Forelimb muscle (tissue), 1 donor: ENCODE measurements at places on chromosomes 2 and 18. TPM values are rescaled to one million over a fixed set of nuclear protein-coding genes. Genes with fewer than 3 reads are reported as not detected.

CYP27A1 gene
- polyA plus RNA-seq: 21.2 TPM

CCDC178 gene
- polyA plus RNA-seq: 0.19 TPM

STEAP3 gene
- polyA plus RNA-seq: 23.4 TPM

OR6B2 gene
- not detected for polyA plus RNA-seq

INHBB gene
- polyA plus RNA-seq: 0.89 TPM

FSHR gene
- 0.43 TPM for polyA plus RNA-seq

TTR gene
- not detected for polyA plus RNA-seq

C2orf78 gene
- not detected for polyA plus RNA-seq

NIFK gene
- 53.4 TPM for polyA plus RNA-seq

IL36G gene
- polyA plus RNA-seq: 0.14 TPM

DNA sequence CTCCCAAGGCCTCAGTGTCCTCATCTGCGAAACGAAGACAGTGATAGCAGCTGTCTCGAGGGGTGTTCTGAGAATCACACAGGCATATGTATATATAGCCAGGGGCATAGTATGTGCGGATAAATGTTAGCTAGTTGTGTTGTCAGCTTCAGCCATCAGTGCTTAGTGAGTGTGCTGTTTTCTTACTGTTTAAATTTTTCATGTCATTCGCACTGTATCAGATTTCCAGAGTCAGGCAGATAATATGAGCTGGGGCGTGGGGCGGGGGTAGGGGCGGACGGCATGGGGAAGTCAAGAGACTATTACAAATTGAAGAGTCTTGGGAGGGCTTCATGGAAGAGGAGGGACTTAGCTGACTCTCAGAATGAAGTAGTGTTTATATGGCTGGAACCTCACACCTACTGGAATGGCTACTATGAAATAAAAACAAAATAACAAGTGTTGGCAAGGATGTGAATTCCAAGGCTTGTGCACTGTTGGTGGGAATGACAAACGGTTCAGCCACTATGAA is 7.0 kb downstream of the TRAPPC12 start:
- DNase-seq: no peak

GRCh38 chr2:232833830-232834229 is 36.2 kb upstream of the SNORC start:
- DNase-seq: no peak

GRCh38 chr18:49970319-49970718 is 157.0 kb upstream of the ACAA2 start:
- DNase-seq: no peak

- no peak for DNase-seq
Measured at GRCh38 chr18:24964216-24964615, 387.8 kb downstream of the ZNF521 start.

DNA sequence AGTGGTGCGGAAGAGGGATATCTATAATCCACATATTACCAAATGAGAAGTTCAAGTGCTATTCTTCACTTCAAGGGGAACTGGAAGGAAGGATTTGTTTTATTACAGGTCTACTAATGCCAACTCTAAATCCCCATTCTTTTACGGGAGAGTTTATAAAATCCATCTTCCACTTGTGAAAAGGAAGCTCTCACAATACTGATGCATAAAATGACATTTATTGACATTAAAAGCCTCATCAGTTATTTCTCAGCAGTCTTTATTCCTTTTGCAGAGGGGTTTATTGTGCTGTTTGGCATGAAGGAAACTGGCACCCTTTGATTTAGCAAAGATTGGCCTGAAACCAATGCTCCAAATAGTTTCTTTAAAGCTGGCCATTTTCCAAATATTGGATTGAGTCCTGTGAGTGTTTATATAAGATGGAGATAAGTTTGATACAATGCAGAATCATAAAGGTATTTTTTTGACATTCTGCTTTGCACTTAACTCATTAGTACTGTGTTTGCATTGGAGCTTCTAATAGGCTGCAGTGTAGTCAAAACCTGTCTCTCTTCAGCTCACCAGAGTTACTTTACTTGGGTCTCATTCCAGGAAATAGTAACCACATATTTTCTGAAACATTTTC is 26.6 kb downstream of the LRP1B start:
- DNase-seq: no peak

DNA sequence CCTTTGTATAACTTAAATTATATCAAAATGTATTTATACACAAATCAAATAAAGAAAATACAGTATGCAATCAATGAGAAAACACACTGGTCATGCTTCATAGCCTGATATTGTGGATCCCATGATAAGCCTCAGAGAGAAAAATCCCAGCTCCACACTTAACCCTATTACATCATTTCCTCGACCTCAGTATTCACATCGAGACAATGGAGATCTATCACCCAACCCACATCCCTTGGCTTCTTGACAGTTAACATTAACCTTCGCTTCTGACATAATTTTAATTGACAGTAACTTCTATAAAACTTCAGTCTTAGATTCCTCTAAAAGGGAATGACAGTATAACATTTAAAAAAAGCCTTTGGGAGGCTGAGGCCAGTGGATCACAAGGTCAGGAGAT is 11.6 kb downstream of the TMX3 start:
- DNase-seq: no peak

- DNase-seq: no peak
Measured at GRCh38 chr2:22998359-22998758, 386.6 kb upstream of the KLHL29 start.

- no peak for DNase-seq
Measured at GRCh38 chr18:57855551-57855950, 52.4 kb upstream of the ATP8B1 start.

DNA sequence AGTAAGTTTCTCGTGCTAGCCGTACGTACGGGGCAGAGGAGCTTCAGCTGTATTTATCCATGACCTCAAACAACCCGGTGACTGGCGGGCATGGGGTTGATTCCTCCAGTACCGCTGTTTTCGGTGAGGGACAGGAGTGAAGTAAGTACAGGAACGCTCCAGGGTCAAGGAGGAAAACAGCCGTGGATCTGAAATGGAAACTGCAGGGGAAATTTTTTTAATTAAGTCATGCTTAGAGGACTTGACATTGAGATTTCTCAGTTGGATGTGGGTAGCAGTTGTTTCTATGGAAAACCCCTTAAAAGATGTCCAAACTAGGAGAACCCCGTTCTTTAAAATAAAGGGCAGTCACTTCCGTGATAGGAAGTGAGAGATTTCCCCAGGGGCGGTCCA is 1.2 kb downstream of the RAB12 start:
- DNase-seq: no peak

- no peak for DNase-seq
Measured at GRCh38 chr2:173555833-173556232, 201.2 kb downstream of the CDCA7 start.

DNA sequence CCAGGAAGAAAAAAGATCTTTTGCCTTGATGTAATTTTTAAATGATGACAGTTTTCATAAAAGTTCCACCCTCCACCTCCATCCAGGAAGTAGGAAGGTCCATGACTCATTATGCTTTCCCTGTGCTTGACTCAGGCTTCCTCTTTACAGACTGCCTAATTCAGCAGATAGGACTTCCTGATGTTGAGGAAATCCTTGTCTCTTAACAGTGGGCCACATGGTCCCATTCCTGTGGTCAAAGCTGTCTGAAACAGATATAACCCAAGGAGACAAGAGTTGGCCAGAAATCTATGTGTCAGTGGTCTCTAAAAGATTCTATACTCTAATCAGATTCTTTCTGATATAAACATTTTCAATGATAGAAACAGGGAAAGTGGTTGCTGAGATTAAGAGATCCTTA is 119.1 kb downstream of the BAZ2B start:
- DNase-seq: peak; percentile 11

GRCh38 chr2:239238381-239238780 is 162.4 kb downstream of the HDAC4 start:
- no peak for DNase-seq

GRCh38 chr2:105868060-105868459 is 123.3 kb downstream of the NCK2 start:
- DNase-seq: no peak

- DNase-seq: no peak
Measured at GRCh38 chr18:63297687-63298399, 21.7 kb downstream of the BCL2 start.

DNA sequence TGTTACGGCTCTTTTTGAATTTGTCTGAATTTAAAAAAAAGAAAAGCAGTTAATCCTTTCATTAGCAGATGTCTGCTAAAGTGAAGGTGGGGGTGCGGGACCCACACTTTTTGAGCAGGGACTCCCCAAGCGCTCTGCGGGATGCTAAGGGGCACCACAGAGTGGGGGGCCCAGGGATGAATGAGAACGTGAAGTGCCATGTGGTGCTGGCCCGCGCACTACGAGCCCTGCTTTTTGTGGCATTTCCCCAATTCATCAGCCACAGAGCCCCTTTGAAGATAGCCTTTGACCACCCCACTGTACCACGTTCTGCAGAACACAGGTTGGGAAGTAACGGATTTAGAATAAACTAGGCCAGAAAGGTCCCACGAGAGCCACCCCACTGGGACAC is 28.6 kb downstream of the HS1BP3 start:
- no peak for DNase-seq

- no peak for DNase-seq
Measured at GRCh38 chr2:118657466-118657865, 190.0 kb downstream of the EN1 start.

DNA sequence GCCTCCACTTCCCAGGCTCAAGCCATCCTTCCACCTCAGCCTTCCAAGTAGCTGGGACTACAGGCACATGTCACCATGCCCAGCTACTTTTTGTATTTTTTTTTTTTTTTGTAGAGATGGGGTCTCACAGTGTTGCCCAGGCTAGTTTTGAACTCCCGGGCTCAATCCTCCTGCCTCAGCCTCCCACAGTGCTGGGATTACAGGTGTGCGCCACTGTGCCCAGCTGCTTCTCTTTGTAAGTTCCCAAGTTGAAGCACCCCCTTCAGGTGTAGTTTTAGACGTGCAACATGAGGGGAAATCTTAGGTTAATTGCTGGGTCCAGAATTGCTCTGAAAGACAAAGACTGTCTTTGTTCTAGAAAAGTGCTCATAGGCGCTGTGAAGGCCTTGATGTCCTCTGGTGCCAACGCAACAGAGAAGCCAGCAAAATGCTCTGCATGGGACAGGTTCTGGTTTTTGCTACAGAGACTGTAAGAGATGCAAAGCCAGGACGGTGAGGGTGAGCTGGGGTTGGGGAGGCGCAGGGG is 46.6 kb downstream of the RRM2 start:
- no peak for DNase-seq

DNA sequence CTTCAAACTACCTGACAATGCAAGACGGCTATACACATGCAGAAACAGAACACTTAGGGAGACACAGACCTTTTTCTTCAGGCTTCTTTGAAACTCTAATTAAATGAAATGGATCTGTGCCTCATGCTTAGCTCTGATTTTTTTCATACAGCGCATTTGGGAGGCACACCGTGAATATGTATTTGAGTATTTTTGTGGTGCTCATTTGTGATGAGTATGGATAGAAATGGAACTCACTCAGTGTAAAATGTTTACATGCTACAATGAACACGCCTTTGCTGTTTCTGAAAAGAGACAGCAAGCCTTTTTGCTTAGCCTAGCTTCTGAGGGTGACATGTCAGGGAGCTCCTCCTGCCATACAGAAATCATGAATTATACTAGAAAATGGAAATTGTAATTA is 113.3 kb downstream of the FSHR start:
- no peak for DNase-seq

GRCh38 chr2:42367835-42368234 is 6.8 kb upstream of the COX7A2L start:
- DNase-seq: no peak

GRCh38 chr2:238695538-238695937 is 152.3 kb upstream of the TWIST2 start:
- no peak for DNase-seq
